ENCODE measurements at places on chromosomes 6 and 20.

DNA sequence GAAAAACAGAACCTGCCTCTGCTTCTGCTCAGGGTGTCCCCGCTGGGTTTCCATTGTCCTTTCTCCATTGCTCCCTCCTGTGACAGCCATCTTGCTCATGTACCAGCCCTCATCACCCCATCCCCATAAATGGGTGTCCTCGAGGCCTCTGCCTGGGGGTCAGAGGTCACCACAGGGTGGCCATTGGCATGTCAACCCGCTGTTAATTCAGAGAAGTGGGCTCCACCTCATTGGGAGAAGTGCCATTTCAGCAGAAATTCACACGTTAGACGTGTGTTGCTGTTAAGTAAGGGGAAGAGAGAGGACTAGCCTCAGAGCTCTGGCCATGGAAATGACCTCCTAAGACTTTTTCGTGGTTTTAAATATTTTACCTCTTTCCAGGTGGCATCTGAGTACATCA is 71.9 kb downstream of the PTPN1 start:
- DNase-seq = no peak

DNA sequence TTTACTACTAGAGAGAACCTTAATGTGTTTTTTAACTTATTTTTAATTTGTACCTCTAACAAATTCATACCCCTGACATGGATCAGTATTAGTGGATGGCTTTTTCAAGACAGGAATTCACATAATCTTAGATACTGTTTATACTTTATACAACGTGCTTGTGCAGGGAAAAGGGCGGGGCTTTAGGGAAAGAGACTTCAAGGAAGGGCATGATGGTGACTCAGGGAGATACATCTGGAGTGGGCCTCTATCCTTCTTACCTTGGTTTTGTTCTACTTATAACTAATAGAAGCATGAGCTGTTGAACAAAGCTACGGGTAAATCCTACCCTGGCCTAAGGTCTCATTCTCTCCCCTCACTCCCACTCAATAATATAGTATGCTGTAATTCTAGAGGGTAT is 160.8 kb downstream of the C6orf58 start:
- DNase-seq = no peak

DNA sequence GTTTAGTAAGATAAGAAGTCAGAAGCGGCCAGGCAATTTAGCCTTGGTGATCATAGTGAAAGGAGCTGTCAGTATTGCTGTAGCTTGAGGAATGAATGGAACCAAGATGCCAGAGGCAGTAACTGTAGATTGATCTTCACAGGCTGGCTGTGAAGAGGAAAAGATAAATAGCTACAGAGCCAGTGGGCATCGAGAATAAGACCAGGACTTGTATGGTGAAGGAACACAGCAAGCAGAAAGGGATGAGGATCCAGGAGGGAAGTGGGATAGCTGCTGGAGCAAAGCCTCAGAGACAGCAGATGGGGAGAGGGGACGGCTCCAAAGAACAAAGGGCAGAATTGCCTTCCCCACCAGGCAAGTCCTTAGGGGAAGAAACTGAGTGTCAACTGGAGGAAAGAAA is 294.4 kb upstream of the PLN start:
- no peak for DNase-seq

DNA sequence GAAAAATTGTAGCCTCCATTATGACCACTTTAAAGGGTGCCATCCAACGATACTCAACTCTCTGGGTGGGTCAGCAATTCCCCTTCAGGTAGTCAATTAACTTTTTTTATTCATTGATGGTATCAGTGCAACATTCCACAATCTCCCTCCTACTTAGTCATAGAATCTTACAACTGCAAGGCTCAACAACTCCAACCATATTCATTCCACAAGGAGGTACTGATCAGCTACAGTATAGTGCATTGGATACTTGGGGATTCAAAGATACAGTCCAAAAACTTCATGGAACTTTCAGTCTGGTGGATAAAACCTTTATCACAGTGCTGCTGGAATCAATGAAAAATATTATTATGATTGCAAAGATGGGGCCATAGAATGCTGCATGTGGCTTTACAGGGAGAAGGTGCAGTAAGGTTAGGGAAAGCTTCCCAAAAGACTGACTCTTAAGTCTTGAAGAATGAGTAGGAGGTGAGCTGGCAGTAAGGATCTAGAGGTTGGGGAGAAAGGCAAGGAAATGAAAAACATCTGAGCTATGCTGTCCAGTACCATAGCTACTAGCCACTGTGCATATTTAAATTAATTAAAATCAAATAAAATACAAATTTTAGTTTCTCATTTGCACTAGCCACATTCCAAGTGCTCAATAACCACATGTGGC is 314.7 kb upstream of the PRDM1 start:
- no peak for DNase-seq

DNA sequence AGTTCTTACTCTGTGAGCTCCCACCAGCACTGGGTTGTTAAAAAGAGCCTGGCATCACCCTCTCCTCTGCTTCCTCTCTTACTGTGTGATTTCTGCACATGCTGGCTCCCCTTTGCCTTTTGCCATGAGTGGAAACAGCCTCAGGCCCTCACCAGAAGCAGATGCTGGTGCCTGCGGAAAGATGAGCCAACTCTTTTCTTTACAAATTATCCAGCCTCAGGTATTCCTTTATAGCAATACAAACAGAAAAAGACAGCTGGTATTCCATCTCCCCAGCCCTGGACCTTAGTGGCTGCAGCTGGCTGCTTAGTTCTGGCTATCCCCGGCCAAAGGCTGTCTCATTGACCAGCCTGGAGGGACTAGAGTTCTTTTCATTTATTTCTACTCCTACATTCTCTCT is 129.1 kb downstream of the IMPG1 start:
- DNase-seq = no peak

DNA sequence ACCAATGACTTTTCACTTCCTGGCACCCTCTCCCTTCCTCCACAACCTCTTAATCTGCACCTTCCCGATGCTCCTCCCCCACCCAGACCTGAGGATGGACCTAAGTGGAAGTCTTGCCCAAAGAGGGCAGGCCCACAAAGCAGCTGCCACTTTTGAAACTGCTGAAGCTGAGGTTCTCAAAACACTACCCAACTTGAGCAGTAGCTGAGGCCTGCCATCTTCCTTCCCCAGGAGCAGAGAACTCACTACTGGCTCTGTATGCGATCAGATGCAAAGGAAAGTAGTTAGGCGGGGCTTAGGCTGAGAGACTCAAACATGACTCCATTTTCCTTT is 1.5 kb downstream of the HM13 start:
- no peak for DNase-seq

DNA sequence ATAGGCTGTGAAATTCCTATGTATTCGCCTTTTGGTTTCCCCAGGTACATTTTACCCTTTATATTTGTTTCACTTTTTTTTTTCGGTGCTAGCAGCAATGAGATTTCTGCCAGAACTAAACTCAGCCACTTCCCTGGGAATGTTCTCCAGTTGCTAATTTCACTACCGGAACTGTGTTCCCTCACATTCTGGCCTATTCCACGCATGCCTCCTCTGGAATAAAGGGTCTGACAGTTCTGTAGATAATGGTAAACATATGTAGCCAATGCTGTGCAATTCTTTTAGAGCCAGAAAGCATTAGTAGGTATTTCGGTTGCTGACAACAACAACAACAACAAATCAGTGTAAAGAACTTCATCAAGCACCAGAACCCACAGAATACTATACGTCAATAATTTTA is 96.1 kb upstream of the TBX18 start:
- DNase-seq = no peak
